ENCODE measurements at places on chromosomes 13 and 19. TPM values are rescaled to one million over a fixed set of nuclear protein-coding genes. Genes with fewer than 3 reads are reported as not detected.

Gene KLK2
- 0.26 TPM for polyA plus RNA-seq

Gene SPACA7
- not detected for polyA plus RNA-seq

Gene CEACAM1
- polyA plus RNA-seq, result 10.7 TPM

Gene CEACAM8
- 0.22 TPM for polyA plus RNA-seq

Gene TMEM221
- 2.0 TPM for polyA plus RNA-seq

DNA sequence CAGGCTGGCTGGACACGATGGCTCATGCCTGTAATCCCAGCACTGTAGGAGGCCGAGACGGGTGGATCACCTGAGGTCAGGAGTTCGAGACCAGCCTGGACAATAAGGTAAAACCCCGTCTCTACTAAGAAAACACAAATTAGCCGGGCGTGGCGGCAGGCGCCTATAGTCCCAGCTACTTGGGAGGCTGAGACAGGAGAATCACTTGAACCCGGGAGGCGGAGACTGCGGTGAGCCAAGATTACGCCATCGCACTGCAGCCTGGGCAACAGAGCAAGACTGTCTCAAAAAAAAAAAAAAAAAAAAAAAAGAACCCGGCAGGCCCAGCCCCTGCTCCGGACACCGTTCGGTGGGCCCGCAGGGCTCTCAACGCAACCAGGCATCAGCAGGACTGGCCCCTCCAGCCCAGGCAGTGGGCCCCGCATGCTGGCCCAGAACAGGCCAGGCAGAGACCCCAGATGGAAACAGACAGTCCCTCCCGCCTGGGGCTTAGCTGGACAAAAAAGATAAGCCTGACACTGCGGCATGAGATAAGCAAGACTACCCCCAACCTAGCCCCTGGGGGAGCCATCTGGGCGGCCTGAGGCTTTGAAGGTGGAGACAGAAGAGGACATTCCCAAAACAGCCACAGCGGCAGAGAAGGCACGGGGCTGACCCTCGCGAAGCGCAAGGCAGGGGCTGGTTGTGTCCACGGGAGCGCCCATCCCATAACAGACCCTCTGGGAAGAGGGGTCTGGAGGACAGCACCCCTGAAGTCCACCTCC, 11.6 kb downstream of the REXO1 start:
- no peak for DNase-seq

DNA sequence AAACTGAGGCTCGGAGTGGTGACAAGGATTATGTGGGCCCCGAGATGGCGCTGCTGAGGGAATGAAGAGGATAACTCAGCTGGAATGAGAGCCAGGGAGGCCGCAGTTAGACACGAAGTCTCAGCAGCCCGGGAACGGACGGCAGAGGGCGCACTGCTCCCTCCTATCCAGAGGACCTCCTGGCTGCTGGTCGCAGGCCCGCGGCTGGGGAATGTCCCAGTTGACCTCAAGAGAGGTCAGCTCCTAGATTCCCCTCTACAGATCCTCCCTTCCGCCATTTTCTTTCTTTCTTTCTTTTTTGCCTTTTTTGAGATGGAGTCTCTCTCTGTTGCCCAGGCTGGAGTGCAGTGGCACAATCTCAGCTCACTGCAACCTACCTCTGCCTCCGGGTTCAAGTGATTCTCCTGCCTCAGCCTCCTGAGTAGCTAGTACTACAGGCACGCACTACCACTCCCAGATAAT, 24.1 kb upstream of the ASPDH start:
- no peak for DNase-seq

- DNase-seq, result no peak
Measured at GRCh38 chr19:54465426-54466109, 2.0 kb upstream of the LENG9 start.

GRCh38 chr13:99063952-99064351, 86.1 kb upstream of the DOCK9 start:
- no peak for DNase-seq

DNA sequence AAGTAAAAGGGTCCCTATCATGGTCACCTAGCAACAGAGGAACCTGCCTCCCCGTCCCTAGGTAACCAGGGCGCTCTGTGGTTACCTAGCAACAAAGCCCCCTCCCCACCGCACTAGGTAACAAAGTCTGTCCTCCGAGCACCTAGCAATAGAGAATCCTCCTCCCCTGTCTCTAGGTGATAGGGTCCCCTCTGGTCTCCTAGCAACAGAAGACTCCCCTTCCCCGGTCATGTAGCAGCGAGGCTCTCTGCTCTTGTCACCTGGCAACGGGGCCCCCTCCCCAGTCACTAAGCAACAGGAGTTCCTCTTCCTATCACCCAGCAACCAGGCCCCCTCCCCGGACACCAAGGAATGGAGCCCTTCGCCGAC, 307 bp downstream of the JOSD2 start:
- DNase-seq, result no peak

- DNase-seq, result no peak
Measured at GRCh38 chr19:17487284-17488121, 17.2 kb downstream of the SLC27A1 start.

GRCh38 chr19:23531231-23531790, 136.0 kb upstream of the ZNF91 start:
- no peak for DNase-seq

GRCh38 chr13:79227418-79227817, 178.6 kb downstream of the RBM26 start:
- no peak for DNase-seq

DNA sequence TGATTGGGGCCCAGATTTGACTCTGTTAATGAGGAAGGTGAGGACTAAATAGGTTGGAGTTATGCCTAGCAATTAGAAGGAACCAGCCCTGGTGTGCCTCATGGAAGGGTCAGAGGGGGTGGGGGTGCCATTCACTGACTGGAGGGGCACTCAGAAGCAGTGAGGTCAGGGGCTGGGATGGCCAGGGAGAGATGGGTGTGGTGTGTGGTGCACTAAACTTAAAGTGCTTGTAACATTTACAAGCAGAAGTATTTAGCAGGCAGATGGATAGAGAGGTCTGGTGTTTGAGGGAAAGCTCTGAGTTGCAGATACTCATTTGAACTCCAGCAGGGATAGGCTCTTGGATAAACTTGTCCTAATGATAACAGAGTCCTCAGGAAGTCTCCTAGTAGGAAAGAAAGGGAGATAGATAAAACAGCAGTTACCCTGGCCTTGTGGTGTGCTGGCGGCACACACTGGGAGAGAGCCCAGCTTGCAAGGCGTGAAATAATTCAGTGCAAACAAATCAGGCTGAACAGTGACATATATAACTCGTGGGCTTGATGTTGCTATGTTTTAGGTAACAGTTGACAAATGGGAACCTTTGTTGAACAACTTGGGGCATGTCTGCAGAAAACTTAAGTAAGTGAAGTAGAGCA, 20.0 kb upstream of the UPF3A start:
- no peak for DNase-seq

DNA sequence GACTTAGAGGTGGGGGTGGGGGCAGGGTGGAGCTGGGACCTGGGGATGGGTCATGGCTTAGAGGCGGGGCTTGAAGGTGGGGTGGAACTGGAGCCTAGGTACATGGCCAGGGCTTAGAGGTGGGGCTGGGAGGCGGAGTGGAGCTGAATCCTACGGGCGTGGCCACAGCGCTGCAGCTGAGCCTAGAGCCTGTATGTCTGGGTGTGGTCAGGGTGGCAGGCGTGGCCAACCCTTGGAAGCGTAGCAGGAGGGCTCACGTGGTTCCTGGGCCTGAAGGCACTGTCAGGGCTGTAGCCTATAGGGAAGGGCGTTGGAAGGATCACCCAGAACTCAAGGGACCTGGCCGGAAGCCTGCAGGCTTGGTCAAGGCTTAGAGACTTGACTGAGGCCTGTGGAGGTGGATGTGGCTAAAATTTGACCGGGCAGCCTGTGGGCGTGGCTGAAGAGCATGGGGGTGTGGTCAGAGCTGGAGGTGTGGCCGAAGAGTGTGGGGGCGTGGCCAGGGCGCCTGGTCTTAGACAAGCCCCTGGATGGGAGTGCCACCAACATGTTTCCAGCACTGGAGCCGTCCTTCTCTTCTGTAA, 24.3 kb downstream of the COLGALT1 start:
- no peak for DNase-seq

GRCh38 chr19:55071129-55071502, 4.6 kb upstream of the EPS8L1 start:
- no peak for DNase-seq

DNA sequence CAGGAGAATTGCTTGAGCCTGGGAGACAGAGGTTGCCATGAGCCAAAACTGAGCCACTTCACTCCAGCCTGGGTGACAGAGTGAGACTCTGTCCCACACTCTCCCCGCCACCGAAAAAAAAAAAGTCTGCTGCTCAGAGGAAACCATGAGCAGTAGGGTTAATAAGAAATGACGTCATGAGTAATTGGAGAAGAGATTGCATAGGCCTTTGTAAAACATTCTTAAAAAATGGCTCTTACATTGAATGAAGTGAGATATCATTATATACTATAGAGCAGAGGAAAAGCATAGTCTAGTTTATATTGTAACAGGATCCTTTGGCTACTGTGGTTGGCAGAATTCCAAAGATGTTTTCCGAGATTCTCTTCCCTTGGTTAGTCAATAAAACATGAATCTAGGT, 228.2 kb downstream of the PCDH20 start:
- DNase-seq, result no peak

DNA sequence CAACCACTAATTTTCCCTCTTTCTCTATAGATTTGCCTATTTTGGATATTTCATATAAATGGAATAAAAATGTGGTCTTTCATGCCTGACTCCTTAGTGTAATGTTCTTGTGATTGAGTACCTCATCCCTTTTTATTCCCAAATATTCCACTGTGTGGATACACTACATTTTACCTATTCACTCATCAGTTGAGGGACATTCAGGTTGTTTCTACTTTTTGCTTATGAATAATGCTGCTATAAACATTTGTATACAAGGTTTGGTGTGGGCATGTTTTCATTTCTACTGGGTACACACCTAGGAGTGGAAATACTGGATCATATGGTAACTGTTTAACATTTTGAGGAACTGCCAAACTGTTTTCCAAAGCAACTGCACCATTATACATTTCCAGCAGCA, 5.1 kb upstream of the WBP4 start:
- DNase-seq, result no peak

DNA sequence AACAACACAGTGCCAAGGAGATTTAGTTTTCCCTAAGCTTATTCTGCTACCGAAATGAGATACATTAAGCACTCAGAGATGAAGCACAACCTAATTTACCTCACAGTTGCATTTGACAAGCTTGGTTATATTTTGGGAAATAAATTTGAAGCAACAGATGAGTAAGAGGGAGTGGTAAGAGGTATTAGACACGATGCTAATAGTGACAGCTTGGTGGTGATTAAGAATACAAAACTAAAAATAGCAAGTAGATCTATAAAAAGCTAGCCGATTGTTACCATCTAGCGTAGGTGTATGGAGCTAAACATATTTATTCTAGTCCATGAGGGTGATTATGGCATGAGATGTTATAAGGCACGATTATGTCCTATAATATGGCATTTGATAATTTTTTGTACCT, 208.5 kb downstream of the PCCA start:
- no peak for DNase-seq

GRCh38 chr19:2180881-2181632, 17.3 kb downstream of the DOT1L start:
- DNase-seq, result no peak

DNA sequence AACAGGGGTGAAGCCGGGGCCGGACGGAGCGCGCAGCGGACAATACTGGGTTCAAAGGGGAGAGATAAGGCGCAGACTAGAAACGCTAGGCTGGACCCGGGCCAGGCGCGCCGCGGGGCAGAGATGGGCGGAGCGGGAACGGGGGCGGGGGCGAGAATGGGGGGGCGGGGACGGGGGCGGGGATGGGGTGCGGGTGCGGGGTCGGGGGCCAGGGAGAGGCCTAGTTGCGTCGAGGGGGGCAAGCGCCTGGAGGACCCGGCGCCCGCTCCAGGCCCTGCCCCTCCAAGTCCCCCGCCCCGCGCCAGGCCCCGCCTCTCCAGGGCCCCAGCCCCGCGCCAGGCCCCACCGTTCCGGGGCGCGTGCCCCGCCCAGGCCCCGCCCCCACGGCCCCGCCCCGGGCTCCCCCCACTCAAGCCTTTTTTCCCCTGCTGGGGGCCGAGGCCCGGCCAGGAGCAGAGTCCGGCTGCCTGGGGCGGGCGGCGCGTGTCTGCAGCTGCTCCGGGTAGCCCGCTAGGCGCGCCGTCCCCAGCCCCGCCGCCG, at the start of gene CERS4:
CERS4 (plus strand) TSS at position 449 of the 540 bp plus-strand sequence. CDS start 41,707 bp downstream, outside the sequence.
- peak; percentile 40 for DNase-seq

- no peak for DNase-seq
Measured at GRCh38 chr13:113431171-113431570, 22.1 kb downstream of the ADPRHL1 start.

- DNase-seq, result no peak
Measured at GRCh38 chr13:45713721-45714120, 11.6 kb downstream of the CBY2 start.

DNA sequence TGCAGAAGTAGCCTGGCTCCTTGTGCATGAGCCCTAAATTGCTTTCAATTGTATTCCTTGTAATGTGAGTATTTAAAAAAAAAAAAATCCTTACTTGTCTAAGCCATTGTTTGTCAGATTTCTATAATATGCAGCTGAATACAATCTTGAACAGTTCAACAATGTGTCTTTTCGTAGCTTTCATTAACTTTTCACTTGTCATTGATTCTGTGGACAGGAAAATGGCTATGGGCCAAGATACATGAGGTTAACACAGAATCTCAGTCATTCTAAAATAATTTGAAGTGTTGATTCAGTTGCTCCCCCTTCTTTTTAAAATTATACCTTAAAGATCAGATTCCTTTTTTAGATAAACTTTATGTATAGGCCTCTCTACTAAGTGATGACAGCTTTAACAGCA, 395.8 kb upstream of the KLF12 start:
- no peak for DNase-seq

- DNase-seq, result no peak
Measured at GRCh38 chr13:76815344-76815743, 70.9 kb downstream of the KCTD12 start.
